ENCODE measurements at places on chromosomes 12 and 14.

GRCh38 chr14:67515386-67516079, 17.6 kb upstream of the PLEKHH1 start:
- DNase-seq, result no peak

DNA sequence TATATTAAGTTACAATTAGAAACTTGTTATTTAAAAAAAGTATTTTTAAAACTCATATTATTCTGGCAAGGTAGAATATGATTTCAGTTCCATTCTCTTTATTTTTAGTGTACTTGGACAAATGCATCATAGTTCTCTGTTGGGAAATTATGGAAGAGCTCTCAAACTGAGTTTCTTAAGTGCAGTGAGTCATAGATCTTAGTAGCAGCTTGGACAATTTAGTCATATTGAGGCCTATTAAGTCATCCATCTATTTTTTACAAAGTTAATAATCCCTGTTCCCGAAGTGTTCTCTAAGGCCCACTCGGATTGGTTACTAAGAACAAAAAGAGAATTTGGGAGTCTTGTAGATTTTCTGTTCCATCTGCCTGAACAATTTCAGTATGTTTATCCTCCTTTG, 113.9 kb downstream of the ANO4 start:
- peak; percentile 87 for DNase-seq

DNA sequence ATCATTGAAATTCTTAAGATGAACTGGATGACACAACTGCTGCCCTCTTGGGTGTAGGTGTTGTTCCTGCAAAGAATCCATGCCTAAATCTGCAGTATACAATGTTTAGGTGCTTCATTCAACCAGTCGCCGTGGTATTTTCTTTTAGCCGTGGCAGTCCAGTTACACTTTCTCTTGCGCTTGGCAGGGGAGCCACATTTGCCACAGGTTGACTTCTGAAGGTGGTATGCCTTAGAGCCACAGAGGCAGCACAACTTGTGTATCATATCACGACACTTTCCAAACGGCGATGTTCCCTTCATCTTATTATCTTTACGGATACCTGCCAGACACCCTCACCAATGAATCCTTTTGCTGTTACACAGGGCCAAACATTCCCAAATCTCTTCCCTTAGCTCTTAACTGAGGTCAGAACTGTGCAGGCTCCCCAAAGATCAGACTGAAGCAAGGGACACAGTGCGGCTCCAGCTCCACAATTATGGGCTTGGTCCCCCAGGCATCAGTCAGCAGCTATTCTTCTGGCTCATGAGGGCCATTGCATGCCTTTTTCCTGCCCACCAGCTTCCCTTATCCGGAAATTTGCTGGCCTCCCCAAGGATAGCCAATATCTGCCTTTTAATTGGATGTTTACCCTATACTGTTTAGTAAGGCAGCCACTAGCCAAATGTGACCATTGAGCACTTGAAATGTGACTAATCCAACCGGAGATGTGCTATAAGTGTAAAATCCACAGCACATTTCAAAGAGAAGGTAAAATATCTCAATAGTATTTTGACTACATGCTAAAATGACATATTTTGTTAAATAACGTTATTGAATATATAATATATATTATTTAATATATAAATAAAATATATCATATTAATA, 50.7 kb downstream of the SENP1 start:
- DNase-seq, result no peak

DNA sequence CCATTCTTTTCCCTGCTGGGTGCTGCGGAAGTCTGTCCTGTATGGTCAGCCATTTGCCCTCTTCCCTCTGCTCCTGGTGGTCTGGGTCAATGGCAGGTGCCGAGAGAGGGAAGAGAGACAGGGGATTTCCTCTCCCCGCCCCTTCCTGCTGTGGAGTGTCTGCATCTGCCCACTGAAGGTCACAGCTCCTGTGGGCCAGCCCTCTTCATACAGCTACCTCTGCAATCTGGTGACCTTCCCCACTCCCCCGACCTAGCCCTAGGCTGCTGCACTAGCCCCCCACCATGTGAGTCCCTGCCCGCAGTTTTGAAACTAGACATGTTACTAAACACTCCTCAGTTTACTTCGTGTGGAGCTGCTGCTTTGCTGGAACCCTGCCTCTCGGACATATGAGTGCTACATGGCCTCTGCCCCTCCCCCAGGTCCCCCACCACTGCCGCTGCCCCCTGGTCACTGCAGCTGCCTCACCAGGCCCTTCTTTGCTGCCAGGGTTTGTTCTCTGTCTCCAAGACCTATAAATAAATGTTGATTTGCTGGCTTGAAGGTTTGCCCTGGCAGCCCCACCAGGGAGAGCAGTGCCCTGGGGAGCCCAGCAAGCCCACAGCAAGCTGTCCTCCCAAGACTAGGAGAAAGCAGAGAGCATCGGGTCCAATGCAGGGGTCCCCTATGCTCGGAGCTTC, 102.9 kb downstream of the DPF3 start:
- no peak for DNase-seq

GRCh38 chr12:53389702-53390101, 9.7 kb downstream of the SP1 start:
- no peak for DNase-seq

DNA sequence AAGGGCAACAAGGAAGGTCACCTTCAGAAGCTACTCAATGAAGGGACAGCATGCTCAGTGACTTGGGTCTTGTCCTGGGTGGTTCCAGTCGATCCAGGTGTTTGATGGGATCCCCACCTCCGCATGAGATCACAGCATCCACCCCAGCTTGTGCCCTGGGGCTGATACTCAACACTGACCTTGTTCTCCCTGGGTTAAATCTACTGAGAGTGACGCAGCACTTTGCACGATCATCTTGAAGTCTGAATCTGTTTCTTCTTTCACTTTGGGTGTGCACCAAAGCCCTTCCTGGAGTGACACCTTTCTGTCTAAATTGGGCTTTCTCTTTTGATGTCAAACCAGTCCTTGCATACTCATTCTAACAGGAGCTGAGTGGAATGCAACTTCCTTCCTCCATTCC, 13.8 kb downstream of the NOS1 start:
- DNase-seq, result no peak

DNA sequence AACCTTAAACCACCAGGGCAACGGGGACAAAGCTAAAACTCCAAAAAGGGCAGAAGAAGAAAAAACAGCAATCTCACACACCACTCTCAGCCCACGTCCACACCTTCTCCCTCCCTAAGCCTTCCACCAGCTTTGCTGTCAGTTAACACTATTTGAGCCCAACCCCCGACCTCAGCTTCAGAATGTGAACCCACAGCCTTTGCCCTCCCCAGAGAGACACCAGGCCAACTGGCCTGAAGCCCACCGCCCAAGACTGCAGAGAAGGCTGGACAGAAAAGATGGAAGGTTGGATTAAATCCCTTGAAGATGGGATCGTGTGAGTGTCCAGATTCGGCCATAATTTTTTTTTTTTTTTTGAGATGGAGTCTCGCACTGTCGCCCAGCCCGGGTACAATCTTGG, 22.4 kb downstream of the IRF2BPL start:
- no peak for DNase-seq

DNA sequence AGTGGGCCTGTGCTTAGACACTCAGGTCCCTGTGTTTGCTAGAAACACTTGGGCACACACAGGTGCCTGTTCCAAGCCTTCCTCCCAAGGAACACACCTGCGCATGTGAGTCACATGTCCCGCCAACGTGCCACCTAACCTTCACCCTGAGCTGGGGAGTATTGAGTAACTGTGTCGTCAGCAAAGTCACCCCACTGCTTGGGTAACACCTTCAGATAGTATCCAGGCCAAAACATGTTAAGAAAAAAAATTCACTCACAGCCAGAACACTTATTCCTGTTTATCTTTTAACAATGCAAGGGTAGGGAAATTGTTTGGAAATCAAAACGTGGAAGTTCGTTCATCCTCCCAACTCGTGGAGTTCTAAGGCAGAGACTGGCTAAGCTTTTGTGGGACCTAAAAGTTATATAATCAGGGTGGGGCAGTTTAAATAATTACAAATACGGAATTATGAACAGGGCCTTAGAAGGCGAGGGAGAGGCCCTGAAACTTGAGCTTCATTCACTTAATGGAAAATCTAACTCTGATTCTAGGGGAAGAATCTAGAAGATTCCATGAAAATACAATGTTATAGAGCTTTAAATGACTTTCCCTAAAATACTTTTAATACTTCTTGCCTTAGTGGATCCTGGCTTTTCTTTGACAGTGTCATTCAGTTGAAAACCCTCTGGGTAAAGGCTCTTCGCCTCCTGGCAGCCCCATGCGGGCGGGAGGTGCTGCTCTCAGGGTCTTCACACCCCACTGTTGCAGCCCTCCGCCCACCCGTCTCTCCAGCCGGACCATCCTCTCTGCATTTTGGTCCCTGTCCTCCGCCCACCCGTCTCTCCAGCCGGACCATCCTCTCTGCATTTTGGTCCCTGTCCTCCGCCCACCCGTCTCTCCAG, 30.3 kb upstream of the ADIPOR2 start:
- no peak for DNase-seq

GRCh38 chr12:19186722-19187661, 57.5 kb downstream of the PLEKHA5 start:
- DNase-seq, result peak; percentile 66

GRCh38 chr14:77965919-77966435, 166.1 kb downstream of the ADCK1 start:
- DNase-seq, result peak; percentile 47

DNA sequence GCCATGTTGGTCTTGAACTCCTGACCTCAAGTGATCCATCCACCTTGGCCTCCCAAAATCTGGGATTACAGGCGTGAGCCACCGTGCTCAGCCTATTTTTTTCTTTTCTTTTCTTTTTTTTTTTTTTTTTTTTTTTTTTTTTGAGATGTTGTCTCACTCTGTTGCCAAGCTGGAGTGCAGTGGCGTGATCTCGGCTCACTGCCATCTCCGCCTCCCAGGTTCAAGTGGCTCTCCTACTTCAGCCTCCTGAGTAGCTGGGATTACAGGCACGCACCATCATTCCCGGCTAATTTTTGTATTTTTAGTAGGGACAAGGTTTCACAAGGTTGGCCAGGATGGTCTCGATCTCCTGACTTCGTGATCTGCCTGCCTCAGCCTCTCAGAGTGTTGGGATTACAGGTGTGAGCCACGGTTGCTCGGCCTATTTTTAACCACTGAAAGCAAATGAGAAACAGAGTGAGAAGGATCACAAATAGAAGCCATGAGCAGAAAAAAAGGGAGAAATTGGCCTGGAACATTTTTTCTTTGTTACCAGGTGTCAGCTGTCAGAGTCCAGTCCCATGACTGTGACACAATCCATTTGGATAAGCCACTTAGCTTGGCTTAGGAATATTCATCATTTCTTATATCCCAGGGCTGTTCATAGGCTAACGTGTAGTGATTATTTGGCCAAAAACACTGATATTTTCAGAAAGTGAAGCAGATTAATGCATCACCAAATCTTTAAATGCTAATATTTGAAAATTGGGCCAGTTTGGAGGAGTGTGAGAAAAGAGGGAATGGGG, 7.9 kb upstream of the NFKBIA start:
- no peak for DNase-seq

DNA sequence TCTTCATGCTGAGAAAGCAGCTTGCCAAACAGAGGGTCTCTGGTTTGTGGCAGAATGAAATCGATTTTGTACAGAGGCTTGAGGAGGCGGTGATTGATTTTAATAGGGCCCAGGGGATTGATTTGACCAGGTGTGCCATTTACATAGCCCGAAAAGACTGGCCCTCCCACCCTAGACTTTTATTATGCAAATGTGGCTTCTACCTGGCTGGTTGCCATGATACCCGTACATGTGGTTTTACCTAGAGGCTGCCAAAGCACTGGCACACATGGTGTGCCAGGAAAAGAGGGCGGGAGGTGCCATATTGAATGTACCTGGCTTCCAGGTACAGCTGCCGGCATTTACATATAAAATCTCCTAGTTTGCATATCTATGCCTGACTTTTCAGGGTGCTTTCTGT, 18.0 kb upstream of the GUCY2C start:
- DNase-seq, result no peak

GRCh38 chr12:132327336-132328171, 1.8 kb downstream of the GALNT9 start:
- peak; percentile 91 for DNase-seq

- DNase-seq, result no peak
Observed at GRCh38 chr12:49587174-49587908, 18.1 kb downstream of the FAM186B start.

DNA sequence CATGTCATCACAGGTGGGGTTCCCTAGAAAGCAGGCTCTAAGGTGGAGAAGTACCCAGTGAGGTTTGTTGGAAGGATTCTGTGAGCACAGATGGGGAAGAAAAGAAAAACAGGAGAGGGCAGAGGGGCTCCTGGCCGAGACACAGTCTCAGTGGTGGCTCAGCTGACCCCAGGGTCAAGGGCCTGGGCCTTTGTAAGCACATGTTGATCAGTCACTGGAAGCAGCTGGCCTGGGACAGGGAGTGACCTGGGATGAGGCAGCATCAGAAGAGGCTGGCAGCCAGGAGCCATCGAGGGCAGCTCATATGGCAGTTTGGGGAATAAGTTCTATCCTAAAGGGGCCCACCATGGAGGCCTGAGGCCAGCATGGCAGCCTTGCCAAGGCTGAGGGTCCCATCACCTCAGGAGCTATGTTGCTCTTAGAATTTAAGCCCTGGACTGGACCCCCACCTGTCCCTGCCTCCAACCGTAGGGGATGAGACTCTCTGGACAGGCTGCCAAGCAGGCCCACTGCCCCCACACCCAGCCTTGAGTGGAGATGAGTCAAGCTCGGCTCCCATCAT, 6.3 kb upstream of the TMEM179 start:
- DNase-seq, result no peak

DNA sequence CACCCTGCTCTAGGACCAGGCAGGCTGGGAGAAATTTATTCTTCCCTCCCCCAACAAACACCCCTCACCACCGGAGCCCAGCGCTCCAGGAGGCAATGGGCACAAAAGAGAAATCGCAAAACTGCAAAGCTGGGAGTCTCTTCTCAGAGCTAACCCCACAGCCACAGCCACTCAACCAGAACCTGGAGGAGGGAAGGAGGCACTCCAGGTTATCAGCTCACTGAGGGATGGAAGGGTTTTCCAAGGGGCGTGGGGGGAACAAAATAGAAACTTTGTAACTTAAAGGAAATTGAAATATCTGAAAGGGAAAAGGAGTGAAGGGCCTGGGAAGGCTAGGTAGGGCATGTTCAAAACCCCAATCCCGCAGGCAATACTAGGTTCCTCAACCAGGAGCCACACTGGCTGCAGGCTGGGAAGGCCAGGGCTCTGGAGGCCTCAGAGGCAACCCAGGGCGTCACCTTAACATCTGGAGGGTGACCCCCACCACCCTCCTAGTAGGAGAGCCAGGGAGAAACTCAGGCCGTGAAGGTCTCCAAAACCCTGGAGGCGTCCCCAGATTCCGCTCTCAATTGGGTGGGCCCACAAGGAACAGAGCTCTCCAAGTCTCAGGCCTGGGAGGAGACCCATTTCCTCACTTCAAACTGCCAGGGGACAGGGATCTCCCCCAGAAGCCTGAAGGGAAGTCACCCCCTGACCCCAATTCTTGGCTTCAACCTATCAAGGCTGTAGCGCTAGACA, 3.2 kb downstream of the KDM2B start:
- DNase-seq, result no peak

- DNase-seq, result no peak
Observed at GRCh38 chr12:52156311-52156710, 35.5 kb downstream of the KRT80 start.

- DNase-seq, result peak; percentile 80
Observed at GRCh38 chr14:54189748-54190354, 207.0 kb upstream of the CDKN3 start.

Measured in iris pigment epithelial cell (primary cell).